ENCODE measurements at places on chromosomes 12 and 14.

DNA sequence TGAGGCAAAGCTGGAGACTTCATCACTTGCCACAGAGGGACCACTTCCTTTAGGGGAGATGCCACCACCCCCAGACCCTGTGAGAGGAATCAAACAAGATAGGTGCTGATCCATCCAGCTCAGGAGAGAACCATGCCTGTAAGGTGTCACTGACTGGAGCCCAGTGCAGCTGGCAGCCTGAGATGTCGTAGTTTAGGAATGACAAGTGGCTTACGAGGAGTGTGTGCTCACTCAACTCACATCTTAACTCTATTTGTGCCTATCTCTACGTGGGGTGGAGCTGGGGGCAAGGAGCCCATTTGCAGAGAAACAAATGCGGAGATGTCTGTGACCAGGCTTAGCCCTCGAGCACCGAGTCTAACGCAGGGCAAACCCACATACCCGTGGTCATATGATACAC is 25.8 kb downstream of the CHFR start:
- H3K36me3 ChIP-seq = no peaks in the 10 kb centered on the region
- no peaks in the 10 kb centered on the region for H3K27me3 ChIP-seq
- DNase-seq = no peak
- no peak overlapping the region for H3K27ac ChIP-seq

DNA sequence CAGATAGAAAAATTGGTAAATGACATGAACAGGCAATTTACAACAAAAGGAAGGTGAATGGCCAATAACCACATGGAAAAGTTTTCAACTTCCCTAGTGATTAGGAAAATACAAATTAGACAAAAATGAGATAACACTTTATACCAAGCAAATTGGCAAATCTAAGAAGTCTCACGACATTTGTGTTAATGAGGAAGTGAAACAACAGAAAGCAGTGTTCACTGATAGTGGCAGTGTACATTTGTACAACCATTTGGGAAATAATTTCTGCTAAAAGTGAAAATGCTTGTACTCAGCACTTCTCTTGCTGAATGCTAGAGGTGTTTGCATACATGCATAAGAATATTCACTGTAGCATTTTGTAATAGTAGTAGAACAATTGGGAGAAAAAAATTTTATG is 126.6 kb downstream of the LLPH start:
- no peak overlapping the region for H3K4me3 ChIP-seq
- H3K27ac ChIP-seq = no peak overlapping the region
- no peaks in the 10 kb centered on the region for H3K4me1 ChIP-seq

- H3K4me1 ChIP-seq = no peaks in the 10 kb centered on the region
- DNase-seq = no peak
- H3K4me3 ChIP-seq = no peak overlapping the region
- H3K36me3 ChIP-seq = no peaks in the 10 kb centered on the region
- no peaks in the 10 kb centered on the region for H3K27me3 ChIP-seq
Measured at GRCh38 chr14:63186453-63186852, 17.8 kb upstream of the RHOJ start.

DNA sequence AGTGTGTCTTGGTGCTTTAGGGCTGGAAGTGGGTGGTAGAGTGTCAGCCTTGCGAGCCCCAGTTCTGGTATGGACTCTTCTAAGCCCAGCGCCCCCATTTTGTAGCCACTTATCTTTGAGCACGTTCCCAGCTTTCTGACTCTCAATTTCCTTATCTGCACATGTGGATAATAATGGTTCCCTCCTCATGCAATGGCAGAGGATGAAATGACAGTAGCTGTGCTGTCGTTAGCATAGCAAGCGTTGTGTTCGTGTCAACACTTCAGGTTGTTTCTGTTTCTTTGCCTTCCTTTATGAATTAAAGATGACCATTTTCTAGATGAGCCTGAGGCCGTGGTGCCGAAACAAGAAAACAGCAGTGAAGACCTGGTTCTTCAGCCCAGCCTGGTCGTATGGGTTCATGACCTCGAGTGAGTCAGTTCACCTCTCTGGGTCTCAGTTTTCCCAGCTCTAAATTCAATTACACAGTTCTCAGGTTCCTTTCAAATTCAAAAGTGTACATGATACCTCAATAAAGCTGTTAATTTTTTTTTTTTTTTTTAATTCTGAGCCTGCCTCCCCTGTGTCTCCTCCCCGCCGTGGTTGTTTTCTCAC is 233.0 kb downstream of the SLC41A2 start:
- H3K27me3 ChIP-seq = no peaks in the 10 kb centered on the region
- no peak overlapping the region for H3K27ac ChIP-seq
- DNase-seq = no peak
- no peak overlapping the region for H3K4me3 ChIP-seq
- H3K4me1 ChIP-seq = no peaks in the 10 kb centered on the region
- H3K36me3 ChIP-seq = no peaks in the 10 kb centered on the region

- no peak for DNase-seq
- H3K36me3 ChIP-seq = no peaks in the 10 kb centered on the region
- no peak overlapping the region for H3K4me3 ChIP-seq
- H3K27ac ChIP-seq = no peak overlapping the region
- H3K27me3 ChIP-seq = no peaks in the 10 kb centered on the region
Measured at GRCh38 chr14:71086567-71086966, 179.3 kb downstream of the PCNX1 start.

DNA sequence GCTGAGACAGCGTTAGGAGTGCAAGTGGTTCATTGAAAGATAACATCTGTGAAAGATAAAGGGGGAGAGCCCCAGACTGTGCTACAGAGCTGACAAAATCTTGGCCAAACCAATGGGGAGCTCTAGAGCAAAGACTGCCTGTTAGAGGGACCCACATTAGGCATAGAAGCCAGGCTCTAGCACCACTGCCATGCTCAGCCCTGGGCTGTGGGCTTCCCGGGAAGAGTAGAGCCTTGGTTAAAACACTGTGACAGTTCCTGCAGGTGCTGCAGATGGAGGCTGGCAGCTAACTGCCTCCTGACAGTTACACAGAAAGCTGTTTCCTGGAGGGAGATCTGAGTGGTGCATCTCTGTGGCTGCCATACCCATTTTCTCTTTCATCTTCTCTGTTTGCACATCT is 23.0 kb downstream of the TSHR start:
- H3K27me3 ChIP-seq = no peaks in the 10 kb centered on the region
- H3K4me3 ChIP-seq = no peak overlapping the region
- no peak overlapping the region for H3K27ac ChIP-seq
- DNase-seq = no peak

GRCh38 chr14:40119321-40119720 is 687.1 kb upstream of the FBXO33 start:
- DNase-seq = no peak
- H3K27ac ChIP-seq = no peak overlapping the region
- H3K27me3 ChIP-seq = no peaks in the 10 kb centered on the region
- H3K36me3 ChIP-seq = no peaks in the 10 kb centered on the region

DNA sequence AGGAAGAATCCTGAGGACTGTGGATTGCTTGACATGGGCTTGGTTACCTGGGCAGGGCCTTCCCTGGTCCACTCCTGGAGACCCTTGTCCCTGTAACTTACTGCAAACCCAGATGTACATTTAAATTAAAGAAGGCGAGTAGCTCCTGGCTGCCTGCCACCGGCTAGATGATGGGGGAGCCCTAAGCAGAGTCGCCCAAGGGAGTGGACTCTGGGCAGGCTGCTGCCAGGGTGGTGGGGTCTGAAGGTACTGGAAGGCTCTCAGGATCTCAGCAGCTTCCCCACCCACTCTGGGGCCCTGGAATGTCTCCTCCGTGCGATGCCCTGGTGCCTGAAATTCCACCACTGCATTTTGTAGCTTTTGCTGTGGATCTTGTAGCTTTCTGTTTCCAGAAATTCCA is 74.7 kb downstream of the FBXL14 start:
- no peaks in the 10 kb centered on the region for H3K4me1 ChIP-seq
- no peak overlapping the region for H3K27ac ChIP-seq
- H3K27me3 ChIP-seq = no peaks in the 10 kb centered on the region

DNA sequence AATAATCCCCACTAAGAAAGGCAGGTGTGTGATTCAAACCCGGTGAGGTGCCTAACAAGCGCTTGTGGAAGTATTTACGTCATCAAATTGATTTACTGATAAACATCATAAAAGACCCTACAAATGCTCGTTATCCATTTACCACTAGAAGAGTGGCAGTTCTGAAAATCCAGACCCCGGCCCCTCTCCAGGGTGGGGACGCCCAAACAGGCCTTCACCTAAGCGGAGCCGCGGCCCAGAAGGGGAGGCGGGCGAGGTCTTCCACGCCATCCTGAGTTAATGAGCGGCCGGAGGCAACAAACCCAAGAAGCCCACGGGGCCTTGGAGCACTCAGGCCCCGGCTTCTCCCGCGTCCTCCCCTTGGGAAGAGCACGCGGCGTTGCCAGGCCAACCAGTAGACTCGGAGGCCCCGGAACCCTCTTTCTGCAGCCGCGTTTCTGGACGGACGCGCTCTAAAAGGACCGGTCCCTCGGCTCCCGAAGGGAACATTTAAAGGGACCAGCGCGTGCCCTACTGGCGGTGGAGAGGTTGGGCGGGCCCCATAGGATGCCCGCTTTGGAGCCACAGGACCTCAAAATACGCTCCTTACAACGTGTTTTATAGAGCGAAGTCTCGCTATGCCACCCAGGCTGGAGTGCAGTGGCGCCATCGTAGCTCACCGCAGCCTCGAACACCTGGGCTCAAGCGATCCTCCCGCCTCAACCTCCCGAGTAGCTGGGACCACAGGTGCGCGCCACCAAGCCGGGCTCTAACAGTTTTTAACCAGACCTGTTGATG is 3.5 kb downstream of the PTPN21 start:
- H3K4me1 ChIP-seq = no peaks in the 10 kb centered on the region
- no peak overlapping the region for H3K27ac ChIP-seq
- H3K4me3 ChIP-seq = no peak overlapping the region
- DNase-seq = no peak

DNA sequence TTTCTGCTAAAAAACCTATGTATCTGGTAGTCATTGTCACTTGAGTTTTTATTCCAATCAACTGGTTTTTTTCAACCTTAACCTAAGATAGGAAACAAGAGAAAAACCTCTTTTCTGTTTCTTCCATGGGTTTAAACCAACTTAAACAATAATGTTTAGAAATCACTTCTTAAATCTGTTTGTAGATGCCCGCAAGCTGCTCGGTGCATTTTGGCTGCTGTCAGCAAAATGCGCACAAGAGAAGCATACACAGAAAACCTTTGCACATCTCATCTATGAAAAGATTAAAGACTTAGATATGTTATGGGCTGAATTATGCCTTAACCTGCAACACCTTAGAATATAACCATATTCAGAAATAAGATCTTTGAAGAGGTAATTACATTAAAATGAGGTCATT is 299.8 kb downstream of the ITPR2 start:
- H3K27ac ChIP-seq = no peak overlapping the region
- H3K27me3 ChIP-seq = no peaks in the 10 kb centered on the region
- no peaks in the 10 kb centered on the region for H3K36me3 ChIP-seq
- no peaks in the 10 kb centered on the region for H3K4me1 ChIP-seq
- no peak for DNase-seq
- no peak overlapping the region for H3K4me3 ChIP-seq

GRCh38 chr12:62655666-62656151 is 189.1 kb downstream of the MON2 start:
- no peak for DNase-seq
- H3K27me3 ChIP-seq = no peaks in the 10 kb centered on the region
- H3K4me3 ChIP-seq = no peak overlapping the region
- no peaks in the 10 kb centered on the region for H3K4me1 ChIP-seq

- no peak overlapping the region for H3K27ac ChIP-seq
- DNase-seq = no peak
- no peaks in the 10 kb centered on the region for H3K36me3 ChIP-seq
- no peak overlapping the region for H3K4me3 ChIP-seq
- no peaks in the 10 kb centered on the region for H3K27me3 ChIP-seq
Measured at GRCh38 chr12:56571121-56571520, 49.5 kb downstream of the RBMS2 start.

GRCh38 chr12:6469609-6470374 is 685 bp downstream of the VAMP1 start:
- peaks cover 24% of the 10 kb centered on the region for H3K4me1 ChIP-seq
- peak; percentile 21 for DNase-seq
- H3K4me3 ChIP-seq = peak overlapping the region; percentile 92
- no peaks in the 10 kb centered on the region for H3K36me3 ChIP-seq
- 0 out of 2 replicates have a peak, but pooled peaks cover 11% of the 10 kb centered on the region for H3K27me3 ChIP-seq
- peak overlapping the region; percentile 89 for H3K27ac ChIP-seq

- no peak overlapping the region for H3K4me3 ChIP-seq
- peak; percentile 85 for DNase-seq
- H3K36me3 ChIP-seq = no peaks in the 10 kb centered on the region
Measured at GRCh38 chr12:32462908-32463307, 63.5 kb downstream of the FGD4 start.

DNA sequence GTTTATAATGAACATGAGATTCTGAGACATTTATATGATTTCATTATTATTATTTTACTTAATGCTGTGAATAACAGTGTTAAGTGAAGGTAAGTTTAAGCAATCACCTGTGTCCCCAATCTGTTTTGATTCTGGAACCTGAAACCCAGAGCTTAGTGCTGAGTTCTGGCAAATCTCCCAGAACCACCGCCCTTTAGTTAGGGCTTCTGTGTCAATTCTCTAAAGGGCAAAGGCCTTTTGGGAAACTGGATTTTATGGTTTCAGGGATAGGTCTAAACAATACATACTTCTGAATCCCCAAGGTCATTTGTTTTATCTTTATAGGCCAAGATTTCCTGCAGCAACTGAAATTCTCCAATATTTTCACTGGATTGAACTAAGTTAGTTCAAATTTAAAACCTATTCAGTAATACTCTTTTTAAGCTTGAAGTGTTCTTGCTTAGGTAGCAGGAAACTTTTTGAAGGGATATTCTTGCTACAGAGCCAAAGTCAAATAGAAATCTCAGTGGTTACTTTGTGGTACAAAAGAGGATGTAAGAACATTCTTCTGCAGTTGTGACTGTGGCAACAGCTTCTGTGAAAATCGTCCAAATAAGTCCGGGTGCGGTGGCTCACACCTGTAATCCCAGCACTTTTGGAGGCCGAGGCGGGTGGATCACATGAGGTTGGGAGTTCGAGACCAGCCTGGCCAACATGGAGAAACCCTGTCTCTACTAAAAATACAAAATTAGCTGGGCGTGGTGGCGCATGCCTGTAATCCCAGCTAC is 10.0 kb upstream of the PKP2 start:
- H3K27me3 ChIP-seq = no peaks in the 10 kb centered on the region
- no peak overlapping the region for H3K4me3 ChIP-seq
- peak overlapping the region; percentile 87 for H3K27ac ChIP-seq
- peak; percentile 96 for DNase-seq
- peaks cover 49% of the 10 kb centered on the region for H3K4me1 ChIP-seq

- H3K36me3 ChIP-seq = no peaks in the 10 kb centered on the region
- no peaks in the 10 kb centered on the region for H3K4me1 ChIP-seq
- no peaks in the 10 kb centered on the region for H3K27me3 ChIP-seq
- H3K4me3 ChIP-seq = no peak overlapping the region
Measured at GRCh38 chr12:21340403-21340802, 5.7 kb upstream of the SLCO1A2 start.
